Activated naive CD8-positive, alpha-beta T cell treated with anti-CD3 and anti-CD28 coated beads for 36 hours (primary cell): ENCODE measurements at places on chromosomes 12 and 14. TPM values are rescaled to one million over a fixed set of nuclear protein-coding genes. Genes with fewer than 3 reads are reported as not detected.
A peak's percentile ranks its signal among the peaks of the same experiment; 100 is the strongest.

SCFD1 gene
- total RNA-seq, result 57.8 TPM

- H3K27me3 ChIP-seq, result no peaks in the 10 kb centered on the region
- peaks cover 20% of the 10 kb centered on the region for H3K4me1 ChIP-seq
- no peak for DNase-seq
- peak overlapping the region; percentile 11 for H3K27ac ChIP-seq
- H3K36me3 ChIP-seq, result peaks cover 13% of the 10 kb centered on the region
These were observed 36.0 kb downstream of the GCH1 start for GRCh38 chr14:54866588-54866987.

DNA sequence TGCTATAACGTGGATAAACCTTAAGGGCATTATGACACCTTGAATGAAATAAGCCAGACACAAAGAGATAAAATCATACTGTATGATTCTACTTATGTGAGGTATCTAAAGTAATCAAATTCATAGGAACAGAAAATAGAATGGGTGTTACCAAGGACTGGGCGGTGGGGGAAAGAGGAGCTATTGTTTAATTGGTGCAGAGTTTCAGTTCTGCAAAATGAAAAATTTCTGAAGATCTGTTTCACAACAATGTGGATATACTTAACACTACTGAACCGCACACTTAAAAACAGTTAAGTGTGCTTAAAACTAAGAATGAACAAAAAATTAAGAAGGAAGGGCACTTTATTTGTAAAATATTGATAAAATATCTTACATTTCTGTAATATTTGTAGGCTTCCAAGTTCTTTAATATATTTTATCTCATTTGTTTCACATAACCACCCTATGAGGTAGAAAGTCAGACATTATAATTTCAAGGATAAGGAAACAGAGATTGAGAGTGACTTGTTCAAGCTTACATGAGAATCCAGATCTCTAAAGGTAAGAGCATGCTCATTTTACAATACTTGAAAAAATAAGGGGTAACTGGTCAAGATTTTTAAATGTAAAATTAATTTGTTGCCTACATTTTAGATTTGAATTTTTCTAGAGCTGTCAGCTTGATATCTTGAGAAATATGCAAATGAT lies 14.9 kb downstream of the LTA4H start:
- H3K4me1 ChIP-seq, result peaks cover 3% of the 10 kb centered on the region
- H3K4me3 ChIP-seq, result no peak overlapping the region
- H3K27ac ChIP-seq, result no peak overlapping the region

DNA sequence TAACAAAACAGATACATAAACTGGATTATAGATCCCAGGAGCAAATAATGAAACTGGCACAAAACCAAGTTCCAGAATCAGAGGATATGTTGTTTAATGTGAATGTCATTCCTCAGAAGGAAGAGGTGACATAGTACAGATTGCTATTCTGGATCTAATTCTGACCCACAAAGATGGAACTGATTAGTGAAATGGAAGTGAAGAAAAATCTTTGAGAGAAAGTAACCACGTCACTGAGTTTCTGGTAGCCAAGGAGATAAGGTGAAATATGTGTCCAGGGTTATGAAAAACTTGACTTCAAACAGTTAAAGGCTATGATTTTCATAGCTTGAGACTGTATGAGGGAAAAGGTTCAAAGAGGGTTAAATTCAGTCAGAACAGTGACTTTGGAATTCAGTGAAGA lies 8.3 kb downstream of the OR10AD1 start:
- H3K36me3 ChIP-seq, result peaks cover 4% of the 10 kb centered on the region
- no peak for DNase-seq
- H3K4me3 ChIP-seq, result no peak overlapping the region
- peaks cover 7% of the 10 kb centered on the region for H3K27me3 ChIP-seq
- H3K27ac ChIP-seq, result no peak overlapping the region
- peaks cover 17% of the 10 kb centered on the region for H3K4me1 ChIP-seq

DNA sequence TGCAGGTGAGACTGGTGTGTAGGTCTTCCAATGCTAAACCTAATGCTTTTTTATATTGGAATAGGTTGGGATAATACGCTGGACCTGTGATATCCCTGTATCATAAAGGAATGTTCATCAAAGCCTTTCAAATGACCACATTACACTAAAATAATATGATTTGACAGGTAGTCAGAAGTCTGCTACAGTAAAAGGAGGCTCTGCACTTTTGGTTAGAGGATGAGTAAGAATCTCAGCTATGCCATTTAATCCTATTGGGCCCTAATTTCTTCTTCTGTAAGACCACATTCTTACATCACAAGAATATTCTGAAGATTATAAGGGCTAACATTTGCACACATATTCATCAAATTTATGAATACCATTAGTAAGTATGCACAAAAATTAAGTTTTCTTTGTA lies 250.5 kb upstream of the FLRT2 start:
- no peak overlapping the region for H3K4me3 ChIP-seq
- no peak for DNase-seq
- no peaks in the 10 kb centered on the region for H3K4me1 ChIP-seq
- H3K27ac ChIP-seq, result no peak overlapping the region

AKAP6 gene
- 2.1 TPM for total RNA-seq

KRT83 gene
- not detected for total RNA-seq

GRCh38 chr14:99664937-99665273 lies 19.2 kb upstream of the CYP46A1 start:
- H3K27ac ChIP-seq, result no peak overlapping the region
- H3K4me3 ChIP-seq, result no peak overlapping the region
- no peak for DNase-seq
- H3K36me3 ChIP-seq, result no peaks in the 10 kb centered on the region
- H3K4me1 ChIP-seq, result peaks cover 2% of the 10 kb centered on the region

GRCh38 chr14:66993512-66993911 lies 195.7 kb upstream of the GARIN2 start:
- H3K4me1 ChIP-seq, result peaks cover 7% of the 10 kb centered on the region
- H3K27ac ChIP-seq, result no peak overlapping the region
- no peak for DNase-seq
- no peak overlapping the region for H3K4me3 ChIP-seq
- no peaks in the 10 kb centered on the region for H3K27me3 ChIP-seq
- peaks cover 14% of the 10 kb centered on the region for H3K36me3 ChIP-seq

IPO8 gene
- total RNA-seq, result 45.7 TPM

SIX1 gene
- not detected for total RNA-seq

OTUB2 gene
- total RNA-seq, result 0.48 TPM

MUCL1 gene
- total RNA-seq, result not detected

- no peak overlapping the region for H3K27ac ChIP-seq
- no peak overlapping the region for H3K4me3 ChIP-seq
- peaks cover 75% of the 10 kb centered on the region for H3K4me1 ChIP-seq
- H3K36me3 ChIP-seq, result no peaks in the 10 kb centered on the region
- no peaks in the 10 kb centered on the region for H3K27me3 ChIP-seq
These were observed 9.5 kb downstream of the PAPOLA start for GRCh38 chr14:96511667-96512066.

TROAP gene
- 59.7 TPM for total RNA-seq

DDN gene
- 1.3 TPM for total RNA-seq
